ENCODE measurements at places on chromosomes 7 and 10.

- no peak for DNase-seq
These were observed 27.1 kb downstream of the ZNF800 start for GRCh38 chr7:127365164-127365956.

GRCh38 chr7:17311952-17312351 is 13.5 kb downstream of the AHR start:
- DNase-seq, result no peak

DNA sequence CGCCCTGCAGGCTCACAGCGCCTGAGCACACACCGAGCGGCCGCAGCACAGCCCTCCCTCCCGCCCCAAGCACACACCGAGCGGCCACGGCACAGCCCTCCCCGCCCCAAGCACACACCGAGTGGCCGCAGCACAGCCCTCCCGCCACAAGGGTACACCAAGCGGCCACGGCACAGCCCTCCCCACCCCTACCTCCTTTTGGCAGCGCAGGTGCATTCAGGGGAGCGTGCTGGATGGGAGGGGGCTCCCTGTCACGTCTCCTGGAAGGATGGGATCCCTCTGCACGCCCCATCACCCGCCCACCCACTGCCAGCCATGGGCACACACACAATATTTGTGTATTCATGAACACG is 482.6 kb downstream of the DNAJB6 start:
- no peak for DNase-seq

GRCh38 chr10:119333146-119333792 is 125.9 kb downstream of the GRK5 start:
- DNase-seq, result no peak

DNA sequence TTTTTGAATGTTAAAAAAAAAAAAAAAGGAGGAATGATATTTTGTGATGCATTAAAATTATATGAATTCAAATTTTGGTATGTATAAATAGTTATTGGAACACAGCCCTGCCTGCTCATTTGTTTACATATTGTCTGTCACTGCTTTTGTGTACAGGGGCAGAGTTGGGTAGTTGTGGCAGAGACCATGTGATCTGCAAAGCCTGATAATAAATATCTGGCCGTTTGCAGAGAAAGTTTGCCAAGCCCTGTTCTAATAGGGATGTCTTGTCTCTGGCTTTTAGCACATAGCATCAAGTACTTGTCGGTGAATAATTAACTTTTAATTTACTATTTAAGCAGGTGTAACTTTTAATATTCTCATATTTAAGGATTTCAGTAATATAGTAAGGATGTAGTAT is 19.8 kb downstream of the TSPAN13 start:
- no peak for DNase-seq

DNA sequence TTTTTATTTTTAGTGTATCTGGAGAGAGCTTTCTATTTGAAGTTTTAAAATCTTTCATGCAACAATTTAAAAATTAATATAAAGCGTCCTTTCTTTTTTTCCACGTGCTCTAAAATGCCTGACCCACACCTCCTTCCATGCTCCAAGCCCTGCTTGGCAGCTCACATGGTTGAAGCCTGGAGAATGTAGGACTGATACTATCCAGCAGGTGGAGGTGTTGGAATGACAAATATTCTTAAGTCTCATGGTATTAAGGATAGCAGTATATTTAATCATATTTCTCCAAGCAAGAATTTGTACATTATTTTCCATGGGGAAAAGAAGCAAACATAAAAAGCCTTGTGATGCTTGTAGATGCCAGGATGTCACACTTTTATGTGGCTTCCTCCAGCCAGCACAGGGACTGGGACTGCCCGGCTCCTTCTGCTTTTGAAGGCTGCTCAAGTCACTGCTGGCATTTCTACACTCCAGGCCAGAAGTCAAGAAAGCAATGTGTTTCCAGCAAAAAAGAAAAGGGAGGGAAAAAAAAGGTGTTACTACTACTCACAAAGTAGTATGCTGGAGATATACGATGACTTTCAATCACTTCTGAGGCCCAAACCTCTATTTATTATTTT is 49.7 kb downstream of the BZW2 start:
- peak; percentile 34 for DNase-seq

DNA sequence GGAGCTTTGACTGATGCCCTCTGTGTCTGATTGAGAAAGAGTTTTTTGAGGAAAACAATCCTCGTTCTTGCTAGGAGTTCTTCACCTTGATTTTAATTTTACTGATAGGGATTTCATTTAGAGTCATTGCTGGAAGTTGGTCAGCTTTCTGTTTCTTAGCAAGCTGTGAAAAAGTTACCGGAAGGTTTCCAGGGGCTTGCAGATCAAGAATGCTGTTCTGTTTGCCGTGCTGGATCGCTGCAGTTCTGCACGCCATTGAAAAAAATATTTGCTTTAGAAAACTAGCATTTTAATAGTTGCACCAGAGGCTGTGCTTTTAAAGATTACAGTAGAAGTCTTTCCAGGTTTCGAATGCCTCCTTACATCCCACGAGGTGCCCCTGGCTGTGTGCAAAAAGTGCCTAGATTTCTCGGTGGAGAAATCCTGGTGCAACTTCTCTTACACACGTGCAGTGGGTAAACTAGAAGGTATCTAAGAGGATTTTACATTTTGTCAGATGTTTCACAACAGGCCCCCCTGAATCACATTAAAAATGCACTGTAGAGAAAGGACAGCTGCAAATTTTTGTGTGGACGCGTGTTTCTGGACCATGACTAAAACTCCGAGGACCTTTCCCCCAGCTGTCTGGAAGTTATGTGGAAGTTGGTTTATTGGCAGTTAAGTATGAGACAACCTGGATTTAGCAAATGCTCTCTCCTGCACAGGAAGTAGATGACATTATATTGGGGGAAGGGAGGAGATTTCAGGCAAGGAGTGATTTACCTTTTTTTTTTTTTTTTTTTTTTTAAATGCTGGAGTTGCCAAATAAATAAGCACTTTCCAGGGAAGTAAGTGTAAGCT is 5.8 kb downstream of the TCF7L2 start:
- no peak for DNase-seq

- DNase-seq, result no peak
These were observed 173.2 kb upstream of the MTPN start for GRCh38 chr7:136150311-136150710.

DNA sequence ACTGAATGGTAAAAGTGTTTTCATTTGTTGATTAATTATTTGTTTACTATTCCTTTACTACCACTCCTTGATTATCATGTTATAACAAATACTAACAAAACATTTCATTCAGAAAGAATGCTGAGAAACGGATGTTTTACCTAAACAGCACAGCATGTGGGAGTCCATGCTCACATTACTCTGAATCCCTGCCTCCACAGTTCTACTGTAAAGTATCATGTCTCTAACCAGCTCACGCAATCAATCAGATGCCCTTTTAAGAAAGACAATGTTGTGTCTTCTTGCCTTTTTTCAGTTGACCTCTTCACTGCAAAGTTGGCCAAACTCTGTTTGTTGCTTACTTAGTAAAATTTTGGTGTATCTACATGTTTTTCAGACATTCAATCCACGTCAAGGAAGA is 232.5 kb upstream of the MDFIC start:
- no peak for DNase-seq

- DNase-seq, result no peak
These were observed 154.8 kb downstream of the ARHGAP12 start for GRCh38 chr10:31773749-31774298.

DNA sequence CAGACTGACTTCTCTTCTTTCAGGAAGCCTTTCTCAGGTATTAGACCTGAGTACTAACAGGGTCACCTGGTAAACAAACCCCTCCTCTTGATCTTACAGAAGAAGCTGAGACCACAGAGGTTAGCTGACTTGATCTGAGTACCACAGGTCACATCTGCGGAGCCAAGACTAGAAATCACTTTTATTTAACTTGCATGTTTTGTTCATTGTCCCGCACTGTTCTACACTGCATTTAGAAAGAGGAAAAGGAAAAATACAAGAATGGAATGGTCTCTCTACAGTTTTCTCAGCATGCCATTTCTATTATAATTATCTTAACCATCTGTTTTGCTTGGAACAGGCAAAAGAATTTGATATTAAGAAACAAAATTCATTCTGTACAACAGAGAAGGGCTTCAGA is 245.6 kb upstream of the ETV1 start:
- DNase-seq, result no peak

- no peak for DNase-seq
These were observed 318.2 kb downstream of the CXCL12 start for GRCh38 chr10:44066527-44067255.

DNA sequence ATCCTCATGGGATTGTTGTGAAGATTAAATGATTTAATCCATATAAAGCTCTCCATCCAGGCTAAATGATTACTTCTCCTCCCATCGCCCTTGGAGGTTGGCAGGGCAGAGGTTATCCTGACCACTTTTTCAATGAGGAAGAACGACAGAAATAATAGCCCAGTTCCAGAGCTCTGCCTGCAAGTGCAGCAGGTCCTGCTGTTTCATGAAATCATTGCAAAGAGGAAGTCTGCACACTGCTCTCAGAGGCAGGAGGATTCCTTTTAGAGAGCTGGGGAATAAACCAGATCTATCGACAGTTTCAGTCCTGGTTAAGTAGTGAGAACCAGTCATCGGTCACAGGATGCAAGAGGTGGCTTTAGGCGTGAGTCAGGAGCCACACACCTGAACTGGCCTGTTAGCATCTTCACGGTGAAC is 25.0 kb upstream of the CDH23 start:
- no peak for DNase-seq

DNA sequence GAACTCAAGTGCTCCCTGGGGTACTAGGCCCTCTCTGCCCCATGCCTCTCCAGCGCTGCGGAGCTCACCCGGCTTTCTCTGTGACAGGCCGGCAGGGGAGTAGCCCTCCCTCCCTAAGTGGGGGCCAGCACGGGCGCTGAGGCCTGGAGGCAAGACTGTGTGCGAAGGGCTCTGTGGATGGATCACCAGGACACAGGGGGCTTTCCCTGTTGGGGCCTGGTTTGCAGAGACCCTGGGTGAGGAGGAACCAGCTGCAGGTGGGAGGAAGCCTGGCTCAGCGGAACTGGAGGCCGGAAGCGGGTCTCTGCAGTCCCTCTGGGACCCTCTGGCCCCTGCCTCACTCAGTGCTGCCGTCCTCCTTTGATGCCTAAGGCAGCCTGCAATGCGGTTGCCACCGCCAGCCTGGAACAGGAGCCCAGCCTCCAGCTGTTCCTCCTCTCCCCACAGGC is 106.0 kb downstream of the CYTH3 start:
- no peak for DNase-seq

DNA sequence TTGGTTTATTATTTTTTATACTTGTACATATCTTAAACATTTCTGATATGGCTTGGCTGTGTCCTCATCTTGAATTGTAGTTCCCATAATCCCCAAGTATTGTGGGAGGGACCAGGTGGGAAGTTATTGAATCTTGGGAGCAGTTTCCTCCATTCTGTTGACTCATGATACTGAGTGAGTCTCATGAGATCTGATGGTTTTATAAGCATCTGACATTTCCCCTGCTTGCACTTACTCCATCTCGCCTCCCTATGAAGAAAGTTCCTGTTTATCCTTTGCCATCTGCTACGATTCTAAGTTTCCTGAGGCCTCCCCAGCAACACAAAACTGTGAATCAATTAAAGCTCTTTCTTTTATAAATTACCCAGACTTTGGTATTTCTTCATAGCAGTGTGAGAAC is 207.7 kb downstream of the TPK1 start:
- no peak for DNase-seq

DNA sequence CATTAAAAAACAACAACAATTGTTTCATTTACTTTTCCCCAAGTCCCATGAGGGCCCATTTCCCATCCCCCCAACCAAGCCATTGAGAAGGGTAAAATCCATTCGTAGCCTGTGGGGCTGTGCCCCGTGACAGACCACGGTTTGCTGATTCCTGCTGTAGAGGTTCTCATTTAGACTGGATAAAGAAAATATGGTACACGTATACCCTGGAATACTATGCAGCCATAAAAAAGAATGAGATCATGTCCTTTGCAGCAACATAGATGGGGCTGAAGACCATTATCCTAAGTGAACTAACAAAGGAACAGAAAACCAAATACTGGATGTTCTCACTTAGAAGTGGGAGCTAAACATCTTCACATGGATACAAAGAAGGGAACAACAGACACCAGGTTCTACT is 44.9 kb downstream of the ZNF783 start:
- no peak for DNase-seq

DNA sequence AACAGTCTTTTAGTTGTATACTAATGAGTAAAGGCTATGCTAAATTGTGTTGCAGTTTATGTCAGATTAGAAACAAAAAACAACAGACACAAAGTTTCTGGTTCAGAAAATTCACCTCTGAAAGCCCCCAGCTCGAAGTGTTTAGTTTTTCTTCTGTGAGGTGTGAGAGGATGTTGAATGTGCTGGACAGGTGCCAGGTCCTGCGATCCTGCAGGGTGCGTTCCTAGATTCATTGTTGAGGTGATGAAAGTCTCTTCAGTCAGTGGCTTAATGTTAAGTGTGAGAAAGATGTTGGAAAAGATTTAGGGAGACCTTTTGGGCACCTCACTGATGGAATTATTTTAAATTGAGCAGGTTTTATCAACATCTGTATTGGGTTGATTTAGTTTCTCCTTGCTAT is 287.3 kb downstream of the SDK1 start:
- DNase-seq, result no peak

- DNase-seq, result no peak
These were observed 192.1 kb downstream of the CELF2 start for GRCh38 chr10:11209830-11210181.

DNA sequence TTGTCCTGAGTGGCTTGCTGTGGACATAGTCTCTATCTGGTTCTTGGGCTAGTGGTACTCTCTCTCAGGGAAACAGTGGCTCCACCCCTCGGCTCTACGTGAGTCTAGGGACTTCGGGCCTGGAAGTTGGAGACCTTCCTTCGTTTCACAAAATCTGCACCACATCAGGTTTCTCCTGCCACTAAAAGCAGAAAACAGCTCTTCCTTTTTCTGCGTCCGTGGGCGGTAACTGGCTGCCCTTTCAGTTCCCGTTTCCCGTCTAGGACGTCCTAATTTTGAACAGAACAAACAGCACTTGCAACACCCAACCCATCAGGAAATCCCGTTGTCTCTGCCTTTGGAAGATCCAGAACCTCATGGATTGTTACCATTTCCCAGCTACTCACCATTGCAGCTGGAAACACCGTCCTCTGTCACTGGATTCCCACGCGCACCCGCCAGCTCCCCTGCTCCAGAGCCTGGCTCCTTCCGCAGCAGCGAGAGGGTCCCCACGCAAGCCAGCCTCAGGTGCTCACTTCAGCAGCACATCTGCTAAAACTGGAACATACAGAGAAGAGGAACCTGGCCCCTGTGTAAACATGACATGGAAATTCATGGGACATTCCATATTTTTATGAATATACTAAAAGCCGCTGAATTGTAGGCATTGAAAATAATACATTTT is 311.4 kb upstream of the AKR1E2 start:
- DNase-seq, result peak; percentile 39

GRCh38 chr7:99707096-99707495 is 27.3 kb upstream of the CYP3A5 start:
- DNase-seq, result no peak
